ENCODE measurements at places on chromosomes 2 and 18.
A peak's percentile ranks its signal among the peaks of the same experiment; 100 is the strongest.

- no peak for DNase-seq
Observed at GRCh38 chr18:24051031-24051947, 36.7 kb downstream of the TTC39C start.

- DNase-seq = no peak
Observed at GRCh38 chr2:177127821-177128220, 84.8 kb upstream of the HNRNPA3 start.

- no peak for DNase-seq
Observed at GRCh38 chr18:62833494-62833893, 118.2 kb downstream of the PHLPP1 start.

DNA sequence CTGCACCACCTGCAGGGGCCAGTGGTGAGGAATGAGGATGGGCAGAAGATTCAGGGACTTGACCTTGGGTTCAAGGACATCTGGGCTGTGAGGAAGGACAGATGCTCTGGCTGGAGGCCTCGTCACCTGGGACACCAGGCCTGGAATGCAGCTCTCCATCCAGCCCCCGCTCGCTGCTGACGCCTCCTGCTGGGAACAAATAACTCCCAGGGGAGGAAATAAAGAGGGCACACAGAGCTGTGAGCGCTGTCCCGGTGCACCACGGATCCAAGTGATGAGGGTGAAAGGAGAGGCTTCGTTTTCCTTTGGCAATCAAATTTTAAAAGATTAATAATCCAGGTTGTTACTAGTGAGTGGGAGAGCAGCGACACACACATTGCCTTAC is 368.0 kb upstream of the MYT1L start:
- DNase-seq = no peak

GRCh38 chr2:168401771-168402170 is 54.3 kb upstream of the CERS6 start:
- DNase-seq = no peak

GRCh38 chr2:81835321-81836000 is 1530.9 kb upstream of the LRRTM1 start:
- DNase-seq = no peak

GRCh38 chr2:173602153-173602795 is 247.6 kb downstream of the CDCA7 start:
- DNase-seq = no peak

GRCh38 chr2:33288011-33288410 is 188.4 kb upstream of the RASGRP3 start:
- DNase-seq = no peak

GRCh38 chr2:185128346-185128745 is 530.0 kb downstream of the ZNF804A start:
- no peak for DNase-seq

- no peak for DNase-seq
Observed at GRCh38 chr2:128590309-128591021, 271.8 kb upstream of the HS6ST1 start.

GRCh38 chr2:239353692-239354091 is 47.1 kb downstream of the HDAC4 start:
- DNase-seq = no peak

- no peak for DNase-seq
Observed at GRCh38 chr2:151354807-151355206, 2.6 kb upstream of the TNFAIP6 start.

DNA sequence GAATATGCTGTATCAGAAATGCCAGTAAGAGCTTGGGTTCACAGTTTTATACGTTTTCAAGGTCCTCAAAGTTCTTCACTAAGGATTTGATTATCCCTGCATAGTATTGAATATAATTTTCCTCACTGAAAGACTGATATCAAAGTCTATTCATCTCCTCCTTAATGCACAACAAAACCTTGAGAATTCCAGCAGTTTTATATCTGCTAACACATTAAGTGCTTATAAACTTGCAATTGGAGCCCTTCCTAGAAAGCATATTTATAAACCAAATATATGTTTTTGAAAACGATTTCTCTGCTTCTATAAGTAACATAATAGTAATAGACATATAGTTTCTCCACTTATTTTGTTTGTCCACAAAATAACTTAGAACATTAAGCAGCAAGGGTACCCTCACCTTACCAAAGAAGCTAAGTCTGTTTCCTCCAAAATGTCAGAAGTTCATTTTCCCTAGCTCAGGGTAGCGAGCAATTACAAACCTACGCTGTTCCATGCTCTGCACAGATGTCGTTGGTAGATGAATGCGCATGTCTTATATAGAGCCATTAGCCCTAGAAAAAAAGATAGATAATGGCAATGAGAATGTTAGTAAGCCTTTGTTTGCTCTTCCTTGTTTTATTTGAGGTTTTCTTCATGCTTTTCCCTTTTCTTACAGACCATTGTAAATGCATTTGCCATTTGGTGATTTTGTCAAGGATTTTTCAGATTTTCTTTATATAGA is 213.2 kb downstream of the RBM43 start:
- no peak for DNase-seq

DNA sequence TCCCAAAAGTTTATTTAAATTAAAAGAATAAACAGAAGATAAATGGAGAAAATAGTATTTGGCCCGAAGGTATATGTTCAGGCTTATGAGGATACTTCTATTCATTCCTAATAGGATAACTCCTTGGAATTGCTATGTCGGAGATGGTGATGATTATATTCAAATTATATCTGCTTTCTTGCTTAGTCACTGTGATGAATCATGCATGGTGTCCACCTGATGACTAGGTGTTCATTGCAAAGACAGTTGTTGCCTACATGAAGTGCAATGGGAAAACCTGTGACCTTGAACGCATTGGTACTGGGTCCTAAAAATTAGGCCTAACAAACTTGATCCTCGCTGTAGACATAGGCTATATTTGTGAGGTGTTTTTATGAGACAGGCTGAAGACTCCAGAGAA is 617.3 kb upstream of the ZEB2 start:
- no peak for DNase-seq

GRCh38 chr2:230938516-230939065 is 13.5 kb upstream of the GPR55 start:
- no peak for DNase-seq

DNA sequence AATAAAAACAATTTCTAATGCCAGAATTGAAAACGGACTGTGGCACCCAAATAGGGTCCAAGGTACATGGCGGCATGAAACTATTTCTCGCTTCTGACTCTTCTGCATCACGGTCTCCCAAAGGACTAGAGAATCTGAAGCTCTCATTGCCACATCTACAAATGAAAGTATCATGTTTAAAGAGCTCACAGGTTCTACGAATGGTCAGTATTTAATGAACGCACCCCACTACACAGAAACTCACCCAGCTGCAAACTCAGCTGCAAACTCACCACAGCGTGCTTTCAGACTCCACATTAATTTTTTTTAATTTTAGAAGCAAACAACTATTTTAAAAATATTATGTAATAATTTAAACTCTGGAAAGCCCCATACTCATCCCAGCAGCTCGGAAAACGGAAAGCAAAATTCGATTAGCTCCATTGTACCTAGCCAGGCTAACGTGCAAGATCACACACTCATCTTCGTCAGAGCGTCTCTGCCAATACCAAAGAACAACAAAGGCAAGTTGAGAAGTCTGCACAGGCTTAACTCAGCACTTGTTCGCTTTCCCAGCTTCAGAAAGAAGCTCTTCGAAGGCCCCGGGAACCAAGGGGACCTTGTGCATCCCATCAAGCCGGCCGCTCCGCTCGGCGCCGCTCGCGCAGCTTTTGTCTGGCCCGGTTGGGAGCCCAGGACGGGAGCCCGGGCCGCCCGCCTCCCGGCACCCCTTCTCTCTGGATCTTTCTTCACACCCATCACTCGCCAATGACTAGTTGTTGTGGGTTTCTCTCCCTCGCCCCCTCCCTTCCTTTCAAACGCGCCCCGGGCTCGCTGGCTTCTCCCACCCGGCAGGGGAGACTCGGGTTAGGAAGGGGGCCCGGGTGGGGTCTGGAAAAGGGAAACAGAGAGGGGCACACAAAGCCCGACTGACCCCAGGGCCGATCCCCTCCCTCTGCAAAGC is 785 bp downstream of the CLASP1 start:
- DNase-seq = peak; percentile 42

DNA sequence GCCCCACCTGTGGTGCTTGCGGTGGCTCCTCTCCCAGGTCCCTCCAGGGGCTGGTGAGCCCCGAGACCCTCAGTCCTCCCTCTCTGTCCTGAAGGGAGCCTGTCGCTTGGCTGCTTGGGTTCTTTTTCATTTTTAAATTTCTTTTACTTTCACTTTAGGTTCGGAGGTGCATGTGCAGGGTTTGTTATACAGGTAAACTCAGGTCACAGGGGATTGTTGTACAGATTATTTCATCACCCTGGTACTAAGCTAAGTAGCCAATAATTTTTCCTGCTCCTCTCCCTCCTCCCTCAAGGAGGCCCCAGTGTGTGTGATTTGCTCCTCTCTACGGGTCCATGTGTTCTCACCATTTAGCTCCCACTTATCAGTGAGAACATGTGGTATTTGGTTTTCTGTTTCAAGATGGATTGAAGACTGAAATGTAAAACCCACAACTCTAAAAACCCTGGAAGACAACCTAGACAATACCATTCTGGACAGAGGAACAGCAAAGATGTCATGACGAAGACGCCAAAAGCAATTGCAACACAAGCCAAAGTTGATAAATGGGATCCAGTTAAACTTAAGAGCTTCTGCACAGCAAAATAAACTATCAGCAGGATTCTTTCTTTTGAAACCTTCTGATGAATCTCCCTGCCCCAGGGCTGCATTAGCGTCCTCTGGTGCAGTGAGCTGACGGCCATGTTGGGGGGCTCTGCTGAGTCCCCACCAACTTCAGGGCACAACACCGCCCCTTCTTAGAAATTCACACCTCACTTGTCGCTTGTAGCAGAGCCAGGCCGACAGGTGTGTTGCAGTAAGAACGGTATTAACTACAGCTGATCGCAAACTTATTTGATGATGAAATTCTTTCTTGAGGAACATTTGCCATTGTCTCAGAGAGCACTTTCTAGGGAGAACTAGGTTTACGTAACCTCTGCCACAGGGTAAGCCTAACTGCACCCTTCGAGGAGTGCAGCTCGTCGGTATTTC is 135.3 kb downstream of the ZNF236 start:
- no peak for DNase-seq

DNA sequence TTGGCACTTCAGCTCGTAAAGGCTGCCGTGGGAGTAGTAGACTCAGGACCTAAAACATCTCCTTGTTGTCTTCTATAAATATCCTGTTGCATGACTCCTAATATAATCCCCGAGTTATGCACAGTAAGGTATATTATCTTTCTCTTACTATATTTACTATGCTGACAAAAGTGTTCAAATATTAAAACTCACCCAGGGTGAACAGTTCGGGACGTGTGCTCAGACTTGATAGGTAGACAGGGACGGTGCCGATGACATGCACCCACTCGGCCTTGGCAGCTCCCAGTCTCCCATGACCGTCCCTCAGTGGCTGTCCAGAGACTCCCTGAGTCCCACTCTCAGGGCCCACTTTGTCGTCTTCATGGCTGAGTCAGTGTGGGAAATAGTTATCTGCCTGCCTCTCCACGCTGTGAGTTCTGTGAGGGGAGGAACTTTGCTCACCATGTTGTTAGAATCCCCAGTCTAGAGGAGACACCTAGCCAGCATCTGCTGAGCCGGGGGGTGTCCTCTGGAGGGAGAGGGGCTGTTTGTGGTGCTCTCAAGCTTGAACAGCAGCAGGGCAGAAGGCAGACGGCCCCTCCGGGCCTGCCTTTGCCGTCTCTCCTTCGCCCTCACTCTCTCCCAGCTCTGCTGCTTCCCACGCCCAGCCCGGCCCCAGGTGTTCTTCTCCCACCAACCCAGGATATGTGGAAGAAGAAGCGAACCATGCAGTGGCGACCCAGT is 75.0 kb downstream of the DGKD start:
- no peak for DNase-seq

GRCh38 chr2:240143801-240144648 is 3.6 kb upstream of the OTOS start:
- DNase-seq = peak; percentile 78

GRCh38 chr2:79887747-79888374 is 375.0 kb downstream of the CTNNA2 start:
- DNase-seq = no peak

- DNase-seq = no peak
Observed at GRCh38 chr2:176753752-176754474, 458.7 kb upstream of the HNRNPA3 start.

Measured in activated naive CD4-positive, alpha-beta T cell (primary cell).